ENCODE measurements at places on chromosomes 5 and 9. TPM values are rescaled to one million over a fixed set of nuclear protein-coding genes. Genes with fewer than 3 reads are reported as not detected.

GRCh38 chr9:32382565-32383320, 1.7 kb upstream of the ACO1 start:
- DNase-seq: no peak

GRCh38 chr5:148005788-148006520, 57.8 kb upstream of the SPINK5 start:
- DNase-seq: no peak

DNA sequence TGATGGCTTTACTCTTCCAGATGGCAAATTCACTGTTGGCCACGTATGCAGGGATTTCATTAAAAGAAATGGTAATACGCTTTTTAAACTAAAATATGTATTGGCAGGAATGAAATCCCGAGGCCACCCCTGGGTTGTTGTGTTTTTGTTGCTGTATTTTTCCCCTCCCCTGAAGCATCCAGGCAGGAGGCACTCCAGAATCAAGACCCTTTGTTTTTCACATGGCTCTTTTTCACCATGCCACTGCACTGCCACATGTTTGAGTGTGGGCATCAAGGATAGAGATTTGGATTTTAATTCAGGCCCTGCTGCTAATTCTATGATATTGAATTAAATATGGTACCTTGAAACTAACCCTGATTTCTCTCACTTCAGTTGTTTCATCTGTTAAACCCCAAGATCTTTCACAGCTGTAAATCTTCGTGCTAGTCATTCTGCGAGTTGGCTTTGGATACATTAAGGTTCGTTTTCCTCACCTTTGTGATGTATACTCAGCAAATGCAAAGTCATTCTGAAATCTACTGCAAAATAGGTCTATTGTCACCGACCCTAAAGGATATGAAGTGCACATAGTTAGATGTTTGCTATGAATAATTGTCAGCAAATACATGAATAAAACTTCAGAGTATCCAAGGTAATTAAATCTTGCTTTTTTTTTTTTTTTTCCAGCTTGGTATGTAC, 533.4 kb downstream of the PTPRD start:
- DNase-seq: no peak

- DNase-seq: no peak
Measured at GRCh38 chr5:50547303-50547702, 106.2 kb upstream of the EMB start.

Gene CCNO
- total RNA-seq: 0.97 TPM

Gene SFXN1
- 29.4 TPM for total RNA-seq

DNA sequence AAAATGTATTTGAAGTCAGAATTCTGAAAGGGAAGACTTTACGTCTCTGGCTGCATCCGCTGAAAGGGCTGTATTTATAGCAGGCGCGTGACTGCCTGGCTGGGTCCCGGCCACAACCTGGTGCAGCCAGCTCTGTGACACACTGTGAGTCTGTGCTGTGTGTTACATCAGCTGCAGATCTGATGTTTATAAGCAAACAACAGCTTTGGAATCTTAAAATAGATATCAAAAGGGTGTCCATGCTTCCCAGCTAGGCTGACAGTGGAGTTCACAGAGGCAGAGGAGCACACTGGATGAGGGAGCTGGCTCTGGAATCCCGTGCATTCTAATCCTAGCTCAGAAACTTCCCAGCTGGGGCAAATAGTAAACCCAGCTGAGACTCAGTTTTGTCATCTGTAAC, 433.4 kb upstream of the BRINP1 start:
- no peak for DNase-seq

Gene ZNF462
- total RNA-seq: 51.2 TPM

Gene SPINK4
- total RNA-seq: not detected

DNA sequence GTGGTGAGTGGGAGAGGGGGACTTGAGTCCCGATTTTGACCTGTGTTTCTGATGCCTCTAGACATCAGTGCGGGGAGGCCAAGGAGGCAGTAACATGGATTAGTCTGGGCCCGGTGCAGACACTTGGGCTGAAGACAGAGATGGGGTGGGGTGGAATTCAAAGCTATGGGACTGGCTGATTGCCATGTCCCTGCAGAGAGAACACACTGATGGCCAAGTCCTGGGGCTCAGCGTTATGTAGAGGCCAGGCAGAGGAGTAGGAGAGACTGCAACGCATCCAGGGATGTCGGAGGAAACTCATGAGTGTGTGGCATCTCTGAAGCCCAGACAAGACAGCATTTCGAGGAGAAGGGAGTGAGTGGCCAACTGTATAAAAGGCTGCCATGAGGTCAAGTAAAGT, 30.1 kb downstream of the PSD2 start:
- DNase-seq: peak; percentile 15

- DNase-seq: no peak
Measured at GRCh38 chr9:34084562-34084961, 35.9 kb upstream of the UBAP2 start.

DNA sequence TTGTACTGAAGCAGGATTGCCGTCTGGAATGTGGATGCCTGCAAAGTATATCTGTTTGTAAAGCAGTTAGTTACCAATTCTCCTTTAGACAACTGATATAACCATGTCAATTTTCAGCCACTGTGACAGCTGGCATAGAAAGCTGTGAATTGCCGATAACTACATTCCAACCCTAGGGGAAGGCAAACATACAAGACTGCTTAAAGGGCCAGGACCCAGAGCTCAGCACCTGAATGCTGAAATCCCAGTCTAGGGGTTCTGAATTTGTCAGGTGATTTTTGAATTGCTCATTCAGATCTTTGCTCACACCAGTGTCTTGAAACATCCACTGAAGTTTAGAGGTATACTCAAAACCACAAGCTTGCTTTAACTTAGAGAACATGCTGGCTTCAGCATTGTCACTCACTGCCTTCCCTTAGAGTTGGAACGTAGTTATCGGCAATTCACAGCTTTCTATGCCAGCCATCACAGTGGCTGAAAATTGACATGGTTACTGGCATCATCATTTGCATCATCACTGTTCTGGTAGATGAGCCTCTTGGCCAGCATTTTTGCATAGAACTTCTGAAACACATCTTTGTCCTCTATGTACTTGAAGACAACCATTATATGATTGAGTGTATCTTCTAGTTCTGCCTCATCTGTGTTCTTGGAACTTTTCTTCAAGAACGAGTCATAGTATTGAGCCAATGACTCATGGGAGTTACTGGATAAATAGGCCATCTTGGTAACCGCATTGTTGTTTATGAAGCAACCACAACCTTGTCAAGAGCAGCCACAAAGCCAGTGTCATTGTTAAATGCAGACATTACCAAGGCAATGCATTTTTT, 82.1 kb downstream of the CCDC192 start:
- no peak for DNase-seq

GRCh38 chr5:136197462-136198142, 4.6 kb upstream of the SMIM32 start:
- DNase-seq: no peak

Gene MEGF10
- 0.50 TPM for total RNA-seq

Gene SGCD
- total RNA-seq: 19.4 TPM

Gene TBC1D2
- 3.9 TPM for total RNA-seq

DNA sequence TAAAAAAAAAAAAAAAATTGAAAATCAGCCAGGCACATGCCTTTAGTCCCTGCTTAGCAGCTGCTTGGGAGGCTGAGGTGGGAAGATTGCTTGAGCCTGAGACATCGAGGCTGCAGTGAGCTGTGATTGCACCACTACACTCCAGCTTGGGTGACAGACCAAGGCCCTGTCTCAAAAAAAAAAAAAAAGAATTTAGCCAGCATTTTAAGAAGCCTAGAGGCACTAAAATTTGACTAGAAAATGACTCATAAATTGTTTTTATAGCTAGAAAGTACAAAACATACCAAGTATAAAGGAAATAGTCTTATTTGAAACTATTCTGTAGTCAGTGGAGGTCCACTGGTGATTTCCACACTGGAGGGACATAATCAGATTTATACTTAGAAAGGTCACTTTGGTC, 17.5 kb downstream of the LRRC70 start:
- no peak for DNase-seq

DNA sequence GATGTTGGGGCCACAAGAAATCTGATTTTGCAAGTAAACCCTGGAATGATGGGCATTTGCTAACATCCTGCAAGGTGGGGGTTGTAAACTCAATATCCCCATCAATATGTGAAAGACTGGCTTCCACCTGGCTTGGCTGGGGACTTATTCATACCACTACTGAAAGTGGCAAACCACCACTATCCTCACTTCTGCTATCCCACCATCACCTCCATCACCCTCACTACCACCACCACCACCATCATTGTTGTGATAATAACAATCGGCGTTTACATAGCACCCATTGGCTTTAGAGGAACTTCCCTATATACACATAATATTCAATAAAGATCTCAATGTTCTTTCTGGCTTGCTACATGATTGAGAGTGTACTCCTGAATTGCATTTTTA, 224.7 kb upstream of the DAP start:
- no peak for DNase-seq

Gene GLRX
- total RNA-seq: 4.1 TPM

GRCh38 chr5:134103397-134103796, 11.1 kb upstream of the TCF7 start:
- no peak for DNase-seq

DNA sequence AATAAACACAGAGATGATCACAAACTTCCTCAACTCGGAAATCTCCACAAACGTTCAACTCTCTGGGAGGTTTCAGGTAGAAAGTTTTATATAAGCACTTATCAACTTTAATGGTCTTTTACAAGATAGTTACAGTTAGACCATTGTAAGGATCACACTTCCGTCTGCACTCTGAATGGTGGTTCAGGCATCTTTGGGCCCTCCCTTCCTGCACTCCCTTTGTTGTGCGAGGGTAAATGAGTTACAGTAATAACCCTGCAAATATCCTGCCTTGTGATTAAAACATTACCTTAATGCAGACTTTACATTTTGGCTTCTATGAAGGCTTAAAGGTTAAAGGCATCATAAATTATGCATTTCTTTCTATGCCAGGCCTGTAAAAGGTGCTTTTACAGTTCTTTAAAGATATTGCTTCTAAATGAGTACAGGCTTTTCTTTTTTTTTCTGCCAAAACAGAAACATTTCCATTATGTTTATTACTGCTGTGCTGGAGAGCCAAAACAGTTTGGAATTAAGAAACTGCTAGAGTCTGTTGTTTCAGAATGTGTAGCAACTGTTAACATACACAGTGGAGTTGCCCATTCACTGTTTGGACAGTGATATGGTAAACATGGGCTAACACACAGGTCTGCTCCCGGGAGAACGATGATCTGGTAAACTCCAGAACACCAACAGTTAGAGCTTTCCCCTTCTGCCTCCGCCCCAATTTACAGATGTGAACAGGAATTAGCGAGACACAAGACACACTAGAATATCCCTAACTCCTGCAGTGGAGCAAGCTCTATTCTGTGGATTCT, 1.1 kb downstream of the PRUNE2 start:
- no peak for DNase-seq

DNA sequence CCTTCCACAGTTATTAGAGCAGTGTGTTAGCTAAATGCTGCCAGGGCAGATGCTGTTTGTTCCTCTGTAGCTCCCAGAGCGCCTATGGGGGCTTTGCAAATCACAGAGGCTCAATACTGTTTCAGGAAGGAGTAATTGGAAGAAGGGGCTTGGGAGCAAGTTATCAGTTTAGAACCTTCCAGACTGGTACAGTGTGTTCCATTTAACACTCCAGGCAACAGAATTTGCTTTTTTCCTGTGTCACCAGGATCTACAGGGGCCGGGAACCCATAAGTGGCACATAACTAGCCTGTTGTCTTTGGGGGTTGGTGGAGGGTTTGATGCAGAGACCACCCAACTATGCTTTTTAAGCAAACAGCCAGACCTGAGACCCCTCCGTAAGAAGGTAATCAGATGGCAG, 307.3 kb upstream of the KCNN2 start:
- DNase-seq: no peak

- no peak for DNase-seq
Measured at GRCh38 chr5:140342287-140342686, 4.1 kb downstream of the HBEGF start.
